ENCODE measurements at places on chromosomes 12 and 14.

DNA sequence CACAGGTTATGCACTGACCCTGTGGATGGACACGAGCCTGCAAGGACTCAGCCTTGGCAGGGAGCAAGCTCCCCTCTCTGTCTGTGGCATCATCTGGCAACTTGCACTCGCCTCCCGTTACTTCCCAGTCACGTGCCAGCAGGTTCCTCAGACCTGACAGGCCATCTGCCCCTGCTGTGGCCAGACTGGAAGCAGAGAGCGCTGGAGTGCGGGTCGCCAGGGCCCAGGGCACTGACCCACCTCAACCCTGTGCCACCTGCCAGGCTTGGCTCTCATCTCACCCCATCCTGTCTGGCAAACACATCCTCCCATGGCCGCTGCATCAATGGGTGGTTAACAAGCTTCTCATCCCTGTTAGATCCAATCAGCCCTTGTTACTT is 28.4 kb downstream of the SLC6A12 start:
- no peak for DNase-seq

GRCh38 chr14:77808250-77808649 is 8.3 kb downstream of the ADCK1 start:
- DNase-seq: no peak

DNA sequence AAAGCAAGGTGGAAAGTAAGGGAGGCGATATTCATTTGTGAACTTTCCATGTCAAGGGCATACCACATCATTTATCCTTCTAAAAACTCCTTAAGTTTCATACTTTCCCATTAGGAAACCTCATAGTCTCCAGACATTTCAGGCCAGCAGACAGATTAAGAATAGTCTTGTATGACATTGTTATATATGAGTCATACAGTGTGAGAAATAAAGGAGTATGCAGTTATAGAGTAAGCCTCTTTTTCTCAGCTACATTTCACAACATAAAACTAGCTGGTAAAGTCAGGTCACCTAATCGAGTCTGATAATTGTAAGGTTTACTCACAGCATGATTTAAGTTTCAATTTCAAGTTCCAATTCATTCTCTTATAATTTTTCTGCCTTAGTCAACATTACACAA is 164.3 kb downstream of the GRIP1 start:
- DNase-seq: no peak

GRCh38 chr12:132367071-132367851 is 37.9 kb upstream of the GALNT9 start:
- DNase-seq: no peak

DNA sequence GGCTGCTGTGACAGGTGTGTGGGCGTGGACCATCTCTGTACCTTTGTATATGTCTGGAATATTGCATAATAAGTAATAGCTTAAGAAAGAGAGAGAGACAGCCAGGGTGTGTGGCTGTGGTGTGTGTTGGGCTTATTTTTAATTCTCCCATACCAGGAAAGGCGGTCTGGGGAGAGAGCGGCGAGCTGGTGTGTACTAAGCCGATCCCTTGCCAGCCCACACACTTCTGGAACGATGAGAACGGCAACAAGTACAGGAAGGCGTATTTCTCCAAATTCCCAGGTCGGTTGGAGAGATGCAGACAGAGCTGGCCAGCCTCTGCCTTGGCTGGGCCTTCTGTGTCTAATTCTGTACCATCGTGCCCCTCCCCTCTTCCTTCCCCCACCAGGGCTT is 63.9 kb downstream of the AACS start:
- DNase-seq: no peak

- no peak for DNase-seq
These were observed 462.5 kb downstream of the NAV3 start for GRCh38 chr12:78293059-78293686.

DNA sequence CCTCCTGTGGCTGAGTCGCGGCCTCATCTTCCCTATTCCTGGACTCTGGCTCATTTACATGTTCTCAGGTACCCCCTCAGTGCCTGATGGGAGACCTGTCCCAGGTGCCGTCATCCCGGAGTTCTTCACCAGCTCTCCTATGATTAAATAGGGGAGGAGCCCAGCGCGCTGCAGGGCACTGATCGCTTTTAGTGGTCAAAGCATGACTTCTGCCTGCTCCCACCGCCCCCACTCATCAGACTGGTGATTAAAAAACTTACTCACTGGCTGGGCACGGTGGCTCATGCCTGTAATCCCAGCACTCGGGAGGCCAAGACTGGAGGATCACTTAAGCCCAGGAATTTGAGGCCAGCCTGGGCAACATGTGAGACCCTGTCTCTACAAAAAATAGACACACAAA is 85.9 kb downstream of the FOXN4 start:
- no peak for DNase-seq

GRCh38 chr12:82730953-82731459 is 44.3 kb downstream of the TMTC2 start:
- no peak for DNase-seq

DNA sequence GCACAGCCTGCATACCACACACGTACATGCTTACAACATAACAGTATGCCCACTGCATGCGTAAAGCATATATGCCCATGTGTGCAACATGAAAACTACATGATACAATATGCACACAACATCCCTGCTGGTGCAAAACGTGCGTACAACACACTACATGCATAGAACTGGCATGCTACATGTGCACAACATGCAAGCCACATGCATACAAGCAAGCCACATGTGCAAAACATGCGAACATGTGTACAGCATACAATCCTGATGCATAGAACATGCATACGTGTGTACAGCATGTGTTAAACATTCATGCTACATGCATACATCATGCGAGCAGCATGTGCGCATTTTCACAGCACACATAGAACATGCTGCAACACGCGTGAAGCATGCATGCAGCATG is 8.4 kb upstream of the TMTC1 start:
- DNase-seq: no peak

DNA sequence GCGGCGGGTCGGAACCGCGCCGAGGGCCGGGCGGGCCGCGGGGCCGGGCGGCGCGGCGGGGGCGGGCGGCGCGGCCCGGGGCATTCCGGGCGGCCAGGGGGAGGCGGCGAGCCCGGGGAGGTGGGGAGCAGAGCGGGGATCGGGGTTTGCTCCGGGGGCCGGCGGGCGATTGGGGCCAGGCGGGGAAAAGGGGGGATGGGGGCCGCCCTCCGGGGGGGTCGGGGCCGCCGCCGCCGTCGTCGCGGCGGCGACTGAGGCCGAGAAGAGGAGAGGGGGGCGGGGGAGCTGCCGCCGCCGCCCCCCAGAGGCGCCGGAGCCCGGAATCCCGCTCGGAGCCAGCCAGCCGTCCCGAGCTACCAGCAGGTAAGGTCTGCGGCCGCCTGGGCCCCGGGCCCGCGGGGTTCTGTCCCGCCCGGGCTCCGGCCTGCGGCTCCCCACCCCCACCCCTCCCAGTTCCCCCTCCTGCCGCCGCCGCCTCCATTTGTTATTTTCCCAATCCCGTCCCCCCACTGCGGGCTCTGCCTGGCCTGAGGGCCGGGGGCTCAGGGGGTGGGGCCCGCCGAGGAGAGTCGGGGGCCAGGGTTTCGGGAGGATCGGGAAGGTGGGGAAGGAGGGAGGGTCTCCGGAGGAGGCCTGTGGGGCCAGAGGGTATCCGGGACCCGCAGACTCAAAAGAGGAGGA is 403 bp downstream of the ATN1 start:
- DNase-seq: no peak

Measured in stimulated activated CD8-positive, alpha-beta memory T cell treated with anti-CD3 and anti-CD28 coated beads, Interleukin-4, amount 100 ng/mL, for 24 hours (primary cell).